ENCODE measurements at places on chromosomes 3 and 15.
A peak's percentile ranks its signal among the peaks of the same experiment; 100 is the strongest.

DNA sequence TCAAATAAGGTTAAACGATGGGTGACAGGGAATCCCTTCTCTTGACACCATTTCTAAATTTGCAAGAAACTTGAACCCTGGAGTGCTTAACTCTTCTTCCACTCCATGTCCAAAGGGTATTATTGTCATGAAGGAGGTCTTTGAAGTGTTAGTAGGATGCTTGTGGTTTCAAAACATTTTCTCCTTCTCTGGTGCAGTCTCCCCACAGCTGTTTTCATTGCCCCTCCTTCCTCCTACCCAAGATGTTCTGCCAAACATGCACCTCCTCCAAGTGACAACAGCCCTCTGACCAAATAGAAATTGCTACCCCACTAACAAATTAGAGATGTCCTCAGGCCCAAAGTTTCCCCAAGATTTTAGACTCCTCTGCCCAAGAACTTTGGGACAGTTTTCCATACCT lies 151.4 kb downstream of the POLR2M start:
- no peak for DNase-seq

DNA sequence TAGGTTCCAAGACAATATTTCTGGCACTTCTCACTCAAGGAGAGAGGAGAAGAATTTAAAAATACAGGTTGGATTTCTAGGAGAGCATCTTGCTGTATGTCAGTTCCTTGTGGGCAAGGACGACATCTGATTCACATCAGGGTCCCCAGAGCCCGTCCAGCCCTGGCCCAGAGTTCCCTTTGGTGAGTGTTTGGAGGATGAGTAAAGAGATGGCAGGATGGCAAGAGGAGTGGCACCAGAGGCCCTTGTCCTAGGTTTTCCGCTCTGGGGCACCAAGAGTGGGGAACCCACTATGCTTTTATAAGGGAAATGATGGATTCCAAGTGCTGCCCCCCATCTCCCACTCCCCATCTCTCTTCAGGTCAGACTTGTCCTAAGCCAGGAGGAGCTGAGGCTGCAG lies 181.8 kb downstream of the TBC1D2B start:
- DNase-seq, result peak; percentile 45

GRCh38 chr15:22874256-22874655 lies 35.8 kb downstream of the NIPA2 start:
- DNase-seq, result no peak

DNA sequence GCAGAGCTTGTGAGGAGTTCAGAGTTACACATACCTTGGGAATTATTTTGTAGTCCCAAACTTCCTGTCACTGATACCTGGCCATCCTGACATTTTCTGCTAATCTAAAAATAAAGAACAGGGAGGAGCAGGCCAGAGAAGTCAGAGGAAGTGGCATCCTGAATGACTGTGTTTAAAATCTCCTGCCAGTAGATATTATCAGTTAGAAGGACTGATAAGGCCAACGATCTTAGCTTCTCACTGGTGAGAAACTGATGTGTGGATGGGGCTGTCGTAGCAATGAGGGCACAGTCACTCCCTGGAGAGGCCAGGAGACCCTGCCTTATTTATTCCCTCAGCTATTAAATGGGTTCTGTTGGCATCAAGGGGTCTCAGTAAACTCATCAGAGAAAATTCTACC lies 115.1 kb downstream of the DGKG start:
- no peak for DNase-seq

GRCh38 chr3:44510000-44510368 lies 32.5 kb upstream of the ZNF445 start:
- no peak for DNase-seq

Measured in AG08395 (cell line).